NCI-H524 treated with DMSO at 0.1 percent for 48 hours (cell line): ENCODE measurements at places on chromosomes 7 and 10.

DNA sequence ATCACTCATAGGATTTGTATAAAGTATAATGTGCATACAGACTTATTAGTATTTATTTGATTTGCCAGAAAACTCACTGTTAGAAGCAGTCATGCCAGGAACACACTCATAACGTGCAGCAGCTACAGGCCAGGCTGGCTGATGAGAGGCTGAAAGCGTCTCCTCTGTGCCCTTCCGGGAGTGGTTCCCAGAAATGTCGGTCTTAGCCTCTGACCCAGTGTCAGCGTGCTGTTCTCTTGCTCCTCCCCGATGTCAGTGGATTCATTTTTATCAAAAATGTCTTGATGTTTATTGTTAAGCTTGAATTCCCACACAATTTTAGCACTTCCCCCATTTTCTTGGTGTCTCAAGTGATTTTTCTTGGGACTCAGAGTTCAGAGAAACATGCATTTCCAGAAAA is 33.3 kb upstream of the GARS1 start:
- DNase-seq = no peak

DNA sequence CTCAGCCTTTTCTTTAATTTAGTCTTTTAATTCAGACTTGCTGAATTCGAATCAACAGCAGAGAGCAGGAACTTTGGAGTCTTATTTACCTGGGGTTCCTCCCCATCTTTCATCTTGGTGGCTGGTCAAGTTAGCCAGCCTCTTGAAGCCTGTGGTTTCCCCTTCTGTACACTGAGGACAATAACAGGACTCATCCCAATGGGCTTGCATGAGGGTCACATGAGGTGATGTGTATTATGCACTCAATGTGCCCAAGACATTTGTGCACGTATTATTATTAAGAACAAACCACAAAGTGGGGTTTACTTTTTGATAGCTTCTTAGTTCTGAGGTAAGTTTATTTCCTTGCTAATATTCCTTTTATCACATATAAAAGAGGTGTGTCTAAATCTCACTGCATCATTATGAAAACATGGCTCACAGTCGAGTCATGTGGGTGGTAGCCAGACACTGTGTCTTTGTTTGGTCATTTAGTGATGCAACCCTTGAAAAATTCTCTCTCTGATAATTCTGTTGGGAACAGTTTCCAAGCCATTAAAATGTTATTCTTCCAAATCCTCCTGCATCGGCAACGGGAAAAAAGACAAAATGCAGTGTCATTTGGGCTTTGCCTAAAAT is 86.5 kb upstream of the GRB10 start:
- DNase-seq = no peak

DNA sequence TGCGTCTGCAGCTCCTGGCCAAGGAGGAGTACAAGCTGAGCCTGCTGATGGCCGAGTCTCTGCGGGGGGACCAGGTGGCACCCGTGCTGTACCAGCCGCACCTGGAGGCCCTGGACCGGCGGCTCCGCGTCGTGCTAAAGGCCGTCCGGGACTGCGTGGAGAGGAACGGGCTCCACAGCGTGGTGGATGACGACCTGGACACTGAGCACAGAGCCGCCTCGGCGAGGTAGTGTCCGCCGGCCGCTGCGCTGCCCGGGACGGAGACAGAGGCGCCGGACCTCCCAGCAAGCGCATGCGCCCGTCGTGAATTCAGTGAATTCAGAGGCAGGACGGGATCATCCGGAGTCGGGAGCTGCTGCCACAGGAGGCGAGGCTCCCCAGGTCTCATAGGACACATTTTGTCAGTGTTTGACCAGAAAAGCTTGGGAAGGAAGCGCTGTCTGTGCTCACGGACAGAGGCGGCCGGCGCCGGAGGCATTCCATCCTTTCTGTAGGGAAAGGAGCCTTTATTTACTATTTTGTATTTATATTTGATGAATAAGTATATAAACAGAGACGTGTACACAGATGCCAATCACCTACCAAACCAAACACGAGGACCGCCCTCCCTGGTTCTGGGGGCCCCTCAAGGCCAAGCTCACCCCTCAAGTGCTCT is 30.1 kb upstream of the FOXL3 start:
- DNase-seq = no peak

- no peak for DNase-seq
Observed at GRCh38 chr10:133247681-133248333, 10.2 kb downstream of the VENTX start.

GRCh38 chr7:65554-65953 is 126.8 kb upstream of the FAM20C start:
- peak; percentile 49 for DNase-seq

DNA sequence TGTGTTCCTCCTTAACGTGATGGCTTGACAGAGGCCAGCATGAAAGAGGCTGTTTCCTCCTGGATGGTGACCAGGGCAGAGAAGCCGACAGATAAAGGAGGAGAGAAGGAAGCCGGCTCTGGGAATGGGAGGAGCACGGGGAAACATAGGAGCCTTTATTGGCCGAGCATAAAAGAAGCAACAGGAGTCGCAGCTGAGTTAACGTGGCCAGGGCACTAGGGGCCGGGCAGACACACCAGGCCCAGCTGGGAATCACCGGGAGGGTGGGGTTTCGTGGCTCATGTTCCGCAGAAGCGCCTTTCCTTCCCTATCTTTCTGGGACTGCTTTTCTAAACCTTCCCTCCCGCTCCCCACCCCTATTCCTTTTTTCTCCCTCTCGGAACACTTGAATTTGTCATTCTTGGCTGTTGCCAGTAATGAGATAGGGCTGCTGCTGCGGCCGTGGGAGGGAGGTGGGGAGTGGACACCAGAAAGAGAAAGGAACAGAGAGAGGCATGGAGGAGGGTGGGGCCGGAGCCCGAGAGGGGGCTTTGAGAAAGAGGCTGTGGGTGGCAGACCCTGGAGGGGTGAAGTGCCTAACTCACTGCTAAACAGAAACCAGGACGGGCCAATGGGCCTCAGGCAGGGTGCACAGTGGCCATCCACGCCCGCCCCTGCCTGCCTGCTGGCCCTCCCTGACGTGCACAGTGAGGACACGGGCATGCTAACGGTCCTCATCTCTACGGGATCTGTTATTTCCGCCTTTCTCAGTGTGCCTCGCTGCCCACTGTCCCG is 65.2 kb downstream of the COL13A1 start:
- no peak for DNase-seq

- DNase-seq = no peak
Observed at GRCh38 chr10:12322583-12323131, 26.7 kb upstream of the CAMK1D start.

DNA sequence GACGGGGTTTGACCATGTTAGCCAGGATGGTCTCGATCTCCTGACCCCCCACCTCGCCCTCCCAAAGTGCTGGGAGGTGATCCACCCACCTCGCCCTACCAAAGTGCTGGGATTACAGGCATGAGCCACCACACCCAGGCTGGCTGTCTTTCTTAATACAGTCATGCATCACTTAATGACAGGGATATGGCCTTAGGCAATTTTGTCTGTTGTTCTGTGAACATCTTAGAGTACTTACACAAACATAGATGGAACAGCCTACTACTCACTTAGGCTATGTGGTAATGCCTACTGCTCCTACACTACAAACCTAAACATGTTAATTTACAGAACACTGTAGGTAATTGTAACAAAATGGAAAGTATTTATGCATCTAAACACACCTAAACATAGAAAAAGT is 106.6 kb upstream of the KCNMA1 start:
- DNase-seq = no peak

DNA sequence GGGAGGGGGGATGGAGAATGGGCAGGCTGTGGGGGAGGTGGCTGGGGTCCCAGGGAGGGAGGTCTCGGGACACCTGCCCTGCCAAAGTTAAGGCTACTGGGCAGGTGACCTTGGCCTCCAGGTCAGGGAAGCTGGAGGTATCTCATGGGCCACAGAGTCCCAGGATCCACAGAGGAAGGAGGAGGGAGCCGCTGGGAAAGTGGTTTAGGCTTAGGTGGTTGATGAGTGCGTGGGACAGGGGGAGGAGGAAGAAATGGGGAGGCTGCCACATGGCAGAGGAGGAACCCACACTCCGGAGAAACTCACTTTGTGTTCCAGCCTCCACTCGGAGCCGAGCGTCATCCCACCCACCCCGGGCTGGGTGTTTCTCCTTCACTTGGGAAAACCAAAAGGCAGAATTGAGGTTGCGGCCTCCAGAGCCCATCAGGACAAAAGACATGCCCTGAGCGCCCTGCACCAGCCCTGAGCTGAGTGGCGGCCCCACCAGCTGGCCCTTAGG is 46.1 kb downstream of the ASB13 start:
- DNase-seq = no peak

GRCh38 chr10:11115337-11115736 is 97.7 kb downstream of the CELF2 start:
- DNase-seq = no peak

GRCh38 chr10:69449841-69450240 is 1.4 kb upstream of the TSPAN15 start:
- no peak for DNase-seq

- no peak for DNase-seq
Observed at GRCh38 chr7:73555411-73555982, 2.0 kb downstream of the BCL7B start.

GRCh38 chr10:60944910-60945297 is 919 bp upstream of the RHOBTB1 start:
- no peak for DNase-seq

GRCh38 chr10:30384701-30385201 is 35.7 kb upstream of the MTPAP start:
- DNase-seq = peak; percentile 54

DNA sequence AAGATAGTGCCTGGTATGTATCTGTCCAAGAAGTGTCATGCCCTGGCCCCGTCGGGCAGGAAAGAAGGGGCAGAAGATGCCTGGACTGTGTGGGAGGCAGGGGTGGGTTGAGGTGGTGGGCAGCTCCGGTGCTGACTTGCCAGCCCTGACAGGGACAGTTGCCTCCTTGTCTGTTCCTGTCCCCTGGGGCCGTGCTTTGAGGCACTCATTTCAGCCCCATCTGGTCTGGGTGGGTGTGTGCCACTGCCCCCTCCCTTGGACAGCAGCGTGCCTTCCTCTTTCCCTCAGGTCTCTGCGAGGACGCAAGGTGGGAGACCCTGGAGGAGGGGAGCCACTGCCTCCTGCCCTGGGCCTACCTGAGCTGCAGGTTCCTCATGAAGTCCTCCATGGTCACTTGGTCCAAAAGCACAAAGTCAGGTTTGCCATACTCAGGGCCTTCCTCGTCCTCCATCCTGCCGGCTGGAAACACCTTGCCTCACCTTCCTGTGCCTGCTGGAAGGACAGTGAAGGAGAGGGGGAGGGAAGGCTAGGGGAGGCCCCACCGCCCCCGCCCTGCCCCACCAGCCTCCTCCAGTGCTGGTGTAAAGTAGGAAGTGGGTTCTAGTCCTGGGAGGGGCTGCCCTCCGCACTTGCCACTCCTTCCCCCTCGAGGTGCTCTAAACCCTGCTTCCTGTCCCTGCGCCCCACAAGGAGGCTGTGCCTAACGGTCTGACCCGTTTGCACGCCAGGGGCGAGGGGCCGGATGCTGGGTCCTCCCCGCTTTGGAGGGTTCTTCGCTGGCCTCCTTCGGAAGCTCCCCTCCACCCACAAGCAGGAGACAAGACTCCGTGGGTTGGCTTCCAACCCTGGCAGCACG is at the start of gene MYO1G:
TSS of gene MYO1G (minus strand) at position 505 of the 856 bp plus-strand sequence. CDS start at position 451, 54 bp downstream.
- DNase-seq = no peak
